Activated CD8-positive, alpha-beta memory T cell treated with anti-CD3 and anti-CD28 coated beads for 1 hour (primary cell): ENCODE measurements at places on chromosomes 11 and 22.

DNA sequence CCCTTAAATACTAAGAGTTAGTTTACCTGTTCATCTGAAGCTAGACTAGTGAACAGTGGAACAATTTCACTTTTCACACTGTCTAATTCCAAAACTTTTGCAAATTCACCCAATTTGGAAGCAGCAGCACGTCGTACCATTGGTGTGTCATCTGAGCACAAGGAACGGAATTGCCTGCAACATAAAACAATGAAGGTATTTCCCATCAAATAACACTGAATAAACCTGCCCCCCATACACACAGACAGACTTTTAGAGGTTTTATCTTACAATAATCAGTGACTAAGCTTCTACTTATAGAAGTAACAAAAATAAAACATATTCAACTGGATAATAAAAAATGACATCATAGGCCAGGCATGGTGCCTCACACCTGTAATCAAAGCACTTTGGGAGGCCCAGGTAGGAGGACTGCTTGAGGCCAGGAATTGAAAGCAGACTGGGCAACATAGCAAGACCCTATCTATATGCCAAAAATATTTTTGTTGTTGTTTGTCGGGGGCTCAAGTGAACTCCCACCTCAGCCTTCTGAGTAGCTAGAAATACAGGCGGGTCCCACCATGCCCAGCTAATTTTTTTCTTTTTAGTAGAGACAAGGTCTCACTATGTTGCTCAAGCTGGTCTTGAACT is 6.3 kb downstream of the PPP2R1B start:
- no peak for DNase-seq

- no peak for DNase-seq
Measured at GRCh38 chr11:35104655-35105054, 34.3 kb upstream of the CD44 start.

- DNase-seq, result no peak
Measured at GRCh38 chr22:17562906-17563870, at the start of gene SLC25A18. SLC25A18 (plus strand) TSS chr22:17563498; CDS start chr22:17579945, 16,447 bp downstream.

DNA sequence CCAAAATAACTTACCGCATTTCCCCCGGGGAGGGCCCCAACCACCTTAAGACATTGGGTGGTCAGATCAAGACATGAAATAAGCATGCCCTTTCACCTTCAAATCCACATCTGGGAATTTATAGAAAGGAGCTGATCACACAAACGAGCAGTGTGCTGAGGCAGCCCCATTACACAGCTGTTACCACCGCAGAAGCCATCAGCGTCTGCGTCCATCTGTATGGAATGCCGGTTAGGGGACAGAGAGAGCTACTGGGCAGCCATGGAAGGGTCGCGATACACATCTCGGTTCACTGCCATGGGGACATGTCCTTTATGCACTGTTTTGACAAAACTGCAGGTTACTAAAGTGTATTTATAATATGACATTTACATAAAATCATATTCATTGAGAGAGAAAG is 105.1 kb upstream of the LMO1 start:
- no peak for DNase-seq

DNA sequence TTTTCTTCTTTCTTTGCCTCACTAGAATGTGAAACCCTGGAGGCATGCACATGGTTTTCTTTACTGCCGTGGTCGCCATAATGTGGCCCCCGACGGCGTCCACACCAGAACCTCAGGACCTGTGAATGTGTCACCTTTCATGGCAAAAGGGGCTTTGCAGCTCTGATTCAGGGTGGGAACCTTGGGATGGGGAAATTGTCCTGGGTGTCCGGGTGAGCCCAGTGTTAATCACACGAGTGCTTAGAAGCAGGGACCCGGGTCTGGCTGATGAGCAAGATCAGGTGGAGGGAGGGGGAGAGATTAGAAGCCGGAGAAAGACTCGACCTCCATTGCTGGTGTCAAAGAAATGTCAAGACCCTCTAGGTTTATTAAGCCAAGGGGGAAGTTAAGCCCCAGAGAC is 74.7 kb upstream of the SHISAL1 start:
- DNase-seq, result no peak
